ENCODE measurements at places on chromosomes 2 and 18.

DNA sequence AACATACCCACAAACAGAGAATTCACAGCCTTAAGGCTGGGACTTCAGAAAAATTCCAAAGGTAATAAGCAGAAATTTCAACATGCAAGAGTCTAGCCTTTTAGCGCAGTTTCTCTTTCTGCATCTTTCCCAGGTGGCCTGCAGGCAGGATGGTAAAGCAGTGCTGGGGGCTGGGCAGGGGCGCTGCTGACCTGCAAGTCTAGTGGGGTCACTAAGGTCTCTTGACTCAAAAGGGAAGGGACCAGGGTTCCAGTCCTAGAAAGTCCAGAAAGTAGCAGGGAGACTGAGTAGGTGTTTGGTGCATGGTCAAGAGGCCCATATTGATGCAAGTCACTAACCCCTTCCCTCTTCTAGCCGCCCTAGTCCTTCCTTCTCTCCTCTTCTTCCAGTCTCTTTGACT, 169.2 kb downstream of the TGIF1 start:
- no peak overlapping the region for H3K27ac ChIP-seq
- no peaks in the 10 kb centered on the region for H3K4me1 ChIP-seq
- no peak for DNase-seq

GRCh38 chr2:145765874-145766273, 1246.0 kb upstream of the ZEB2 start:
- H3K4me3 ChIP-seq = no peak overlapping the region
- DNase-seq = no peak
- H3K27me3 ChIP-seq = no peaks in the 10 kb centered on the region
- no peaks in the 10 kb centered on the region for H3K4me1 ChIP-seq
- H3K27ac ChIP-seq = no peak overlapping the region

DNA sequence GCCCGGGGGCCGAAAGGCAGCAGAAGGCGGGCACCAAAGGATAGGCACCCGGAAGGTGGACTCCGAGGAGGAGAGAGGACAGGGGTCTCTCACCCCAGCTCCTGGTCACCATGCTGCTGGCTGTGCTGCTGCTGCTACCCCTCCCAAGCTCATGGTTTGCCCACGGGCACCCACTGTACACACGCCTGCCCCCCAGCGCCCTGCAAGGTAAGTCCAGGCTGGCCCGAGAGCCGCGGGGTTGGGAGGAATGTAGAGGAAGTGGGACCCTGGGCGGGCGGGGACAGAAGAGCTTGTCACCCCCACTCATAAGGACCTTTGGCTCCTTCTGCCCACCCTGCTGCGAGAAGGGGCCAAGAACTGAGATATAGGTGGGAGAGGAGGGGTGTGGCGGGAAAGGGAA, 301 bp downstream of the PRSS56 start:
- H3K4me1 ChIP-seq = peaks cover 10% of the 10 kb centered on the region
- peaks cover 51% of the 10 kb centered on the region for H3K27me3 ChIP-seq
- peaks cover 7% of the 10 kb centered on the region for H3K36me3 ChIP-seq
- H3K4me3 ChIP-seq = no peak overlapping the region
- no peak overlapping the region for H3K27ac ChIP-seq
- no peak for DNase-seq

DNA sequence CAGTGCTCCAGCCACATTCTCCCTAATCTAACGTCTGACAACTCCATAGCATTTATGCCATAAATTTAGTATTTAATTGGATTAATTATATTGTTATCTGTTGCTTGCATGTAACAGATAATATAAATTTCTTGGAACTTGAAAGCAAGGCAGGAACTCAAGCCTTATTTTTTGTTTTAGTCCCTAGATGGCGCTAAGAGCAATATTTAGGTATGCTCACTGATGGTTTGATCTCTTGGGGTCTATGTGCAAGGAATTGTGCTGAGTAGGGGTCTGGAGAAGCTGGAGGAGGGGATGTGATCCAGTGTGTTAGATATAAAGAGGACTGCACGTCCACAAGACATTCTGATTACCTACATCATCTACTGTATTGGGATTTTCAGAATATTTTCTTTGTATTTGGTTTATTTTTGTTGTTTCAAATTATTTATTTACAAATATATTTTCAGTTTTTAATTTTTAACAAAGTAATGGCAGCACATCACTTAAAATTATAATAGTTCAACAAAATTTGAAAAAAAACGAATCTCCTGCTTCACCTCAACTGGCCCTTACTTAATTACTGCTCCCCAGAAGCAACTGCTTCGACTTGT, 32.8 kb downstream of the KATNAL2 start:
- no peaks in the 10 kb centered on the region for H3K27me3 ChIP-seq
- no peaks in the 10 kb centered on the region for H3K4me1 ChIP-seq
- DNase-seq = no peak
- H3K36me3 ChIP-seq = no peaks in the 10 kb centered on the region
- H3K27ac ChIP-seq = no peak overlapping the region

GRCh38 chr18:56501896-56502295, 136.5 kb downstream of the TXNL1 start:
- no peaks in the 10 kb centered on the region for H3K36me3 ChIP-seq
- H3K27me3 ChIP-seq = peaks cover 14% of the 10 kb centered on the region

DNA sequence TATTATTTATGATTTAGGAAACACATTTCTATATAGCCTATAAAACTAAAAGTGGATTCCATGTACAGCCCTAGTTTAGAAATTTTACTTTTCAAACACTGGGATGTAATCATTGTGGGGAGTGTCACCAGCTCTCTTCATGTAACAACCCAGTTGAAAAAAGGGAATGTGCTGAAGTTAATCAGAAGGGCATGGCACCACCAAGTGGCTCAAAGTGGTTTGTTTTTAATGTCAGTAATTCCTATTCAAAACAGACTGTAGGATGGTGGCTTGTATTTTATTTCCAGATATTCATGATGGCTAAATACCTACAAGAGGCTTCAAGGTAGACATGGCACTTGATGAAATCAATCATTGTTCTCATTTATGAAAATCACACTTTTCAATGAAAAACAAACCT, 58.1 kb upstream of the TMEM182 start:
- no peak for DNase-seq
- no peak overlapping the region for H3K4me3 ChIP-seq
- no peaks in the 10 kb centered on the region for H3K36me3 ChIP-seq

DNA sequence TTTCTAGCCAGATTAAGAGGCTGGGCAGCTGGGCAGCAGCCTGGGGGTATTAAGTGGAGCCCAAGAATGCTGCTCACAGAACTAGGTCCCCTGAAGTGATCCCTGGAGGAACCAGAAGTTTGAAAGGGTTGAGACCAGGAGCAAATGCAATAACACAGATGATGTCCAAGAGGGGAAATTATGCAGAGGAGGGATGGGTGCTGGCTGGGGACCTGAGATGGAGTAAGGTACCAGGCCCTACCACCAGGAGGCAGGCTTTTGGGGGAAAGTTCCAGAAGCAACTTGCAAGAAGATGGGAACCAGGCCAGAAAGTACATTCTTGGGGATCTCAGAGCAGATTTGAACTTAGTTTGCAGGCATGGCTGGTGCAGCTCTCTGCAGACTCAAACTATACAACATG, 175.1 kb downstream of the NCK2 start:
- peaks cover 15% of the 10 kb centered on the region for H3K4me1 ChIP-seq
- peak; percentile 39 for DNase-seq
- no peak overlapping the region for H3K4me3 ChIP-seq
- no peaks in the 10 kb centered on the region for H3K27me3 ChIP-seq

- H3K36me3 ChIP-seq = no peaks in the 10 kb centered on the region
- no peak overlapping the region for H3K27ac ChIP-seq
- H3K4me1 ChIP-seq = no peaks in the 10 kb centered on the region
- peaks cover 31% of the 10 kb centered on the region for H3K27me3 ChIP-seq
- no peak for DNase-seq
- no peak overlapping the region for H3K4me3 ChIP-seq
These were observed 8.5 kb downstream of the RAB17 start for GRCh38 chr2:237581751-237582746.

DNA sequence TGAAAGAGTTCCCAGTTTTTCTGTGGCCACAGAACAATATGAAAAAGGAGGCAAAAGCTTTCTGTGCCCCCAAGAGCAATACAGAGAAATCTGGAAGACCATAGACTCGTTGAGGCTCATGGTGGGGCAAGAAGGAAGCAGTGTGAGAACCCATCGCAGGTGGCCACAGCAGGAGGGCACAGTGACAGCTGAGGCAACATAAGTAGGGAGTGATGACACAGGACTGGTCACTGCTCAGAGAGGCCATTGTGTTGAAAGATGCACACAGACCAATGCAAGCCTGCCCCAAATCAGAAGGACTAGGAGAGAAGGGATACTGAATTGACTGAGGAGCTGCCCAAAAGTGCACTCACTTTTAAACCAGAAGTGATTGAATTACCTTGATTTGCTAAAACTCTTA, 483.6 kb downstream of the EPHA4 start:
- H3K27ac ChIP-seq = no peak overlapping the region
- H3K4me3 ChIP-seq = no peak overlapping the region
- no peaks in the 10 kb centered on the region for H3K27me3 ChIP-seq
- DNase-seq = no peak

DNA sequence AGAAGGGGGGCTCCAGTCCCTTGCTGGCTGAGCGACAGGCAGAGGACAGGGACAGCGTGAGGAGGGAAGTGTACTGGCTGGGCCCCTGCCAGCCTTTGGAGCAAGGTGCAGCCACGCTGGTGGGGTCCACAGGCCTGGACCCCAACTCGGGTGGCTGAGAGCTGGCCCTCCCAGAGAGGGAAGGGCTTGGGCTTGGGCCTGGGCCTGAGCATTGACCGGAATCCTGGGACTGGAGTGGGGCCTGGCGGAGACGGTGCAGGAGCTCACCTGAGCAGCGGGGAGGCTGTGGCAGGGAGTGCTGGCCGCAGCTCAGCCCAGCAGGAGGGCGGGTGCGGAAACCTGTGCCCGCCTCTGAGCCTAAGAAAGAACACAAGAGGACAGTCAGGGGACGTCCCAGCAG, 27.9 kb downstream of the KCNIP3 start:
- no peak for DNase-seq
- no peaks in the 10 kb centered on the region for H3K4me1 ChIP-seq
- no peaks in the 10 kb centered on the region for H3K36me3 ChIP-seq
- no peak overlapping the region for H3K4me3 ChIP-seq
- no peak overlapping the region for H3K27ac ChIP-seq
- H3K27me3 ChIP-seq = no peaks in the 10 kb centered on the region

- H3K4me1 ChIP-seq = no peaks in the 10 kb centered on the region
- no peak overlapping the region for H3K4me3 ChIP-seq
- no peaks in the 10 kb centered on the region for H3K36me3 ChIP-seq
- no peak for DNase-seq
These were observed 81.9 kb upstream of the VWC2L start for GRCh38 chr2:214328941-214329340.

- no peak overlapping the region for H3K27ac ChIP-seq
- peaks cover 2% of the 10 kb centered on the region for H3K4me1 ChIP-seq
- H3K4me3 ChIP-seq = no peak overlapping the region
These were observed 399.0 kb upstream of the HNRNPA3 start for GRCh38 chr2:176813621-176814049.

DNA sequence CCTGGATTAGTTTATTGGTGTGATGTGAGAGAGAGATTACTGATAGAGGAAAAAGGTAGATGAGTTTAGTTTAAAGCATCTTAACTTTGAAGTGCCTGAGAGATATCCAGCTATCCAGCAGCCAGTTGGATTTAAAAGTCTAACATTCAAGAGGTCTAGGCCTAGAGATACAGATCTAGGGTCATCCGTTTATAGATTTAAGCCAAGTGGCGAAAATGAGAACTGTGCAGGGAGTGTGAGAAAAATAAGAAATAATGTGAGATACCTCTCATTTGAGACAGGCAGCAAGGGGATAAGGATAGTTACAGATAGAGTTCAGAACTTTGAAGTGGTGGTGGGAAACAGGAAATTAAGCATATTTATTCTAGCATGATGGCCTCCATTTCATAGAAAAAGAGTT, 5.3 kb upstream of the ORC2 start:
- no peak overlapping the region for H3K4me3 ChIP-seq
- H3K27me3 ChIP-seq = no peaks in the 10 kb centered on the region
- peaks cover 14% of the 10 kb centered on the region for H3K36me3 ChIP-seq
- no peak for DNase-seq
- no peak overlapping the region for H3K27ac ChIP-seq
- peaks cover 25% of the 10 kb centered on the region for H3K4me1 ChIP-seq

GRCh38 chr2:165173215-165173614, 30.6 kb downstream of the SCN3A start:
- no peaks in the 10 kb centered on the region for H3K4me1 ChIP-seq
- H3K36me3 ChIP-seq = peaks cover 2% of the 10 kb centered on the region
- no peaks in the 10 kb centered on the region for H3K27me3 ChIP-seq

DNA sequence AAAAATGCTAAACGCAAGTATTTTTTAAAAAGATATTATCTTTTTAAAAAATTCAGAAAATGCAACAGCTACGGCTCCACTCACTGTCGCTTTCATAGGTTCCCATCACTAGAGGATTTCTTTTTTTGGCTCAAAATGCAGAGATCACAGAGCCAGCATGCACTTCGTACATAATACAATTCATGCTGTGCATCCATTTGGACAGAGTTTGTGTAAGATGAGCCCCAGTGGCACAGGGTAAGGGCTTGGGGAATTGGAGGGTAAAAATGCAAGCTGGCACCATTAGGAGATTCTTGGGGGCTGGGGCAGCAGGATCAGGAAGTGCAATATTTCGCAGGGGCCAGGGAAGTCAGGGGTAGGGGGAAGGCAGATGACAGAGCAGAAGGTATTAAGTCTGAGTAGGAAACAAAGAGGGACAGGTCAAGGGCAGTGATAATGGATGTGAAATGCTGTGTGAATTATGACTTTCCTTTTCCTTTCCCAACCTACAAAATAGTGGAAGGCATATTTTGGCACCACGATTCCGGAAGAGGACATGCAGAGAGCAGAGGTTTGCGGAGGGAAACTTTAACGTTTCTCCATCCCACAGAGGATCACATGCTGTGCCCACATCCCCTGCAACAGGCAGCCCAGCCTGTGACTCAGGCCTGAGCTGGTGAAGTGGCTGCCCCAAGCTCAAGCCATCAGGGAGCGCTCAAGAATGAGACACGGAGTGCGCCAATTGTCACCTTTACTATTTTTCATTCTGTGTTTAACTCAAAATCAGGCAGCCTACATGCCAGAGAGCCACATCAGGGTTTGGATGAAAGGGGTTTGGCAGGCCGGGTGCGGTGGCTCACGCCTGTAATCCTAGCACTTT, 4.7 kb downstream of the CAPG start:
- H3K27me3 ChIP-seq = no peaks in the 10 kb centered on the region
- H3K4me1 ChIP-seq = peaks cover 34% of the 10 kb centered on the region
- H3K27ac ChIP-seq = peak overlapping the region; percentile 0
- peaks cover 6% of the 10 kb centered on the region for H3K36me3 ChIP-seq
- peak; percentile 38 for DNase-seq

DNA sequence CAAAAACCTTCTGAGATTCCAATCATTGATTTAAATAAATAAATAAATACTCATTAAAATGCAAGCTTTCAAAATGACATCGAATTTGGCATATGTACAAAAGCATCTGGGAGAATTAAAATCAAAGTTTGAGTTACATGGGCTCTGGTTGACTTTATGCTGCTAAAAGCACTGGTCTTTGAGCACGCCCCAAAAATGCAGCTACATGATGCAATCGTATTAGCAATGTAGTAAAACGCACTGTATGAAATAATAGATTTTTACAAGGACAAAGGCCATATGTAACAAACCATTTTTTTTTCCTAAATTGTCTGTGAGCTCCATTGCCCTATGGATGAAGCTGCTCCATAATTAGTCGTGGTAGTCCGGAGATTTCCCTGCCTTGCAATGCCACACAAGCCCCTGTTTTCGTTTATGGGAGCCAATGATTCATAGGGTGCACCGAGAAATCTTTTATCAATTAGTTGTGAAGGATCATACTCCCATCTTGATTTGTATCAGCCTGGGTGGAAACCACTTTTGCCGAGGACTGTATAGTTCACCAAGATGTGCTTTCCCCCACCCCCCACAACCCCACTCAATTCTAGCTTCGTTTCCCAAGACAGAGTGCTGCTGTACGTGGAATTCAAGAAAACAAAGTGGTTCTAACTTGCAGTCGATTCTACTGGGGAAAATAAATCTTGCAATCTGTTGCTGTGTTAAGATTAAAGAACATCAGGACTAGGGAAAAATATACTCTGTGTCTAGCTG, 268.4 kb downstream of the IRS1 start:
- no peaks in the 10 kb centered on the region for H3K27me3 ChIP-seq
- DNase-seq = no peak
- no peak overlapping the region for H3K4me3 ChIP-seq

All from effector memory CD8-positive, alpha-beta T cell (primary cell).